Astrocyte (in vitro differentiated cells and primary cell): ENCODE measurements at places on chromosomes 11 and 22. TPM values are rescaled to one million over a fixed set of nuclear protein-coding genes. Genes with fewer than 3 reads are reported as not detected.

Gene ART5
- total RNA-seq: 4.1 and 8.3 TPM in 2 replicates

GRCh38 chr11:30960387-30960992 lies 374.3 kb upstream of the MPPED2 start:
- H3K4me1 ChIP-seq: no peaks in the 10 kb centered on the region
- no peaks in the 10 kb centered on the region for H3K36me3 ChIP-seq
- no peaks in the 10 kb centered on the region for H3K27me3 ChIP-seq

DNA sequence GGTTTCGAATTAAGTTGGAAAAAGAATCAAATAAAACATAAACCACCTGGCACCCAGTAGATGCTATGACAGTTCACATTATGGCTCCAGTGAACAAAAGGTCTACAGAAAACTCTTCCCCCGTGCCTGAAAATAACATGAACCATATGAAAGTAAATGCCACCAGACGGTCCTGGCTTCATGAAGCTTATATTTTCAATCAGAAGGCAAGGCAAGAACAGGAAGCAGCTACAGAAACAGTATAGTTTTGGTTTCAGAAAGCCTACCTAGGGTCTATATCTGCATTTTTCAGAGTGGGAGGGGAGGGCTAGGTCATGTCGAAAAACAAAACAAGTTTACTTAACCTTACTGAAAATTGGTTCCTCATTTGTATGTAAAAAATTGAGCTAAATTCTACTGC lies 9.8 kb downstream of the RAB30 start:
- peaks cover 10% of the 10 kb centered on the region for H3K4me1 ChIP-seq
- no peaks in the 10 kb centered on the region for H3K27me3 ChIP-seq
- no peaks in the 10 kb centered on the region for H3K36me3 ChIP-seq
- no peak for DNase-seq
- no peak overlapping the region for H3K4me3 ChIP-seq
- no peak overlapping the region for H3K27ac ChIP-seq

DNA sequence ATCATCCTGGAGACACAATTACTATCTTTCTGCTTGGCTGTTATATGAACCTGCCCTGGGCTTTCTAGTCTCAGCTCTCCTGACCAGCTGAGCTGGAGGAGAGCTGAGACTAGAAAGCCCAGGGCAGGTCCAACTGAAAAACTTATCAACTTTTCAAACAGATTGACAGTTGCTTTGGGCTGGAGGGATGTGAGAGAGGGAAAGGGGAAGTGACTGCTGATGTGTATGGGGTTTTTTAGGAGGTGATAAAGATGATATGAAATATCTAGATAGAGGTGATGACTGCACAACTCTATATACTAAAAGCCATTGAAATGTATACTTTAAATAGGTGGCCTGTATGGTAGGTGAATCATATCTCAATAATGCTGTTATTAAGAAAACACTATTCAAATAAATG lies 60.2 kb upstream of the CHRM4 start:
- H3K27ac ChIP-seq: no peak overlapping the region
- no peaks in the 10 kb centered on the region for H3K4me1 ChIP-seq
- DNase-seq: no peak
- no peaks in the 10 kb centered on the region for H3K36me3 ChIP-seq
- H3K27me3 ChIP-seq: no peaks in the 10 kb centered on the region
- no peak overlapping the region for H3K4me3 ChIP-seq

GRCh38 chr22:33539902-33540751 lies 380.1 kb downstream of the LARGE1 start:
- no peak for DNase-seq
- no peaks in the 10 kb centered on the region for H3K4me1 ChIP-seq
- H3K27ac ChIP-seq: no peak overlapping the region

DNA sequence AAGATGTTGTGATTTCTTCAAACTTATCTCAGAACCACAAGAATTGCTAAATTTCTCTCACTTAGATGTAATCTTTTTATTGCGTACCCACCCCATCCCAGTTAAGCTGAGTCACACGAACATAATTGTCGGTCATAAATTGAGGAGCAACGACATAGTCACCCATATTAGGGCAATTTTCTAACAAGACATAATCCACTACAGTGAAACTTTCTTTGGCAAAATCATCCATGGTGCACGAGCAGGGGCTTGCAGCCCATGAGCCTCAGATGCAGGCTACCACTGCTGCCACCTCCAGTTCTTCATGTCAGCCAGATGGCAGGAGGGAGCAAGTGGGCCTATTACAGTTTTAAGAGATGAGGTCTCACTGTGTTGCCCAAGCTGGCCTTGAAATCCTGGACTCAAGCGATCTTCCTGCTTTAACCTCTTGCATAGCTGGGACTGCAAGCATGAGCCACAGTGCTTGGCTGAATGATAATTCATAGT lies 70.3 kb upstream of the GRK2 start:
- no peak overlapping the region for H3K4me3 ChIP-seq
- peaks cover 2% of the 10 kb centered on the region for H3K36me3 ChIP-seq
- no peaks in the 10 kb centered on the region for H3K4me1 ChIP-seq
- DNase-seq: peak; percentile 67

DNA sequence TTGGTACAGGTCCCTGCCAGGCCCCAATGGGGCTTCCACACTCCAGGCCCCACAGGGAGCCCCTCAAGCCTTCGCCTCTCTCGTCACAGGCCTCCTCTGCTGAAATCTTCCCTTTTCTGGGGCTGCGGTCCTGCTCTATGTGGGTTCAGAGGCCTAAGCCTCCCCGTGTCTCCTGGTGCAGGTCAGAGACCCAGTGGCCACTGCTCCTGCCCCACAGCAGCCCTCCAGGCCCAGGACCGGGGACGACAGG lies 5.9 kb upstream of the IFITM3 start:
- no peak overlapping the region for H3K27ac ChIP-seq
- H3K36me3 ChIP-seq: no peaks in the 10 kb centered on the region
- no peak for DNase-seq
- no peaks in the 10 kb centered on the region for H3K27me3 ChIP-seq

DNA sequence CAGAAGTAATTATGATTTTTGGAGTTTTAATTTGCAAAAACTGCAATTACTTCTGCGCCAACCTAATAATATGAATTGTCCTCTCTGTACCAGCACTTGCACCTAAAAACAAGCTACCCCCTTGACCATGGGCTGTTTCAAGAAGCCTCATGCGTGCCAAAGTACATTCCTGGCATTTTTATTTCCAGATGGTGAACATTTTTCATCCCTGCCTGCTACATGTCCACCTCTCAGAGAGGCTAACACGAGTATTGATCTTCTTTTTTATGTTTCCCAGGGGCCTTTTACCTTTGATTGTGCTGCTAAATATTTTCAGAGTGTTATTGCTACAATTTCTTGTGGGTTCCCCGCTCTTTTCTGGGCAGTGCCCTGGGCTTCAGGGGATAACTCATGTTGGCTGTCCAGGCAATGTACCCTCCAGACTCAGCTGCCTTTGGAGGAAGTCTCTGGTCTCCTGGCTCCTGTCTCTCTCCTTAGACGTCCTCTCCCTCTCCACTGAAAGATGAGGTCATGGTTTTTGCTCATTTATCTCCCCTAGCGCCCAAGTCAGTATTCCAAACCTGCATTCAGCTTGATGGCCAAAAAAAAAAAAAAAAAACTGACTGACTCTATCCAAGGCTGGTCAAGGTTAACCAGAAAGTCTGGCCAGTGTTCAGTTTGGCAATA lies 86.2 kb upstream of the ASPHD2 start:
- H3K4me1 ChIP-seq: no peaks in the 10 kb centered on the region
- no peak for DNase-seq
- peaks cover 20% of the 10 kb centered on the region for H3K27me3 ChIP-seq
- no peak overlapping the region for H3K27ac ChIP-seq
- H3K4me3 ChIP-seq: no peak overlapping the region
- H3K36me3 ChIP-seq: no peaks in the 10 kb centered on the region

DNA sequence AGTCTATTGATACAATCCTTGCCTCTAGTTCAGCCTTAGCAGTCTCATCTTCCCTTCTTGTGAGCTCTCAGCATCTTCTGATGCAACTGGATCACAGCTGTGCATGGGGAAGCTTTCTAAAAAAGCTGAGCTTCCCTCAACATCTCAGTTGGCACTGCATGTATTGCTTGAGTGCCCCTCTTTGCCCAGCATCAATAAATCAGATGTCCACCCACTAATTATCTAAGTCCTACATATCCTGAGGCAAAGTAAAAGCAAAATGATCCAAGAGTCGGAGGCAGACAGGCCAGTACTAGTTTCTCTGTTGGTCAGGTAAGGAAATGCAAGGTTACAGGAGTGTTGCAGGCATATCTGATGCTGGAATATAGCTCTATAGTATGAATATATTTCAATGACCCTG lies 334.5 kb upstream of the NCAM1 start:
- H3K36me3 ChIP-seq: no peaks in the 10 kb centered on the region
- H3K4me3 ChIP-seq: no peak overlapping the region
- DNase-seq: no peak
- H3K4me1 ChIP-seq: no peaks in the 10 kb centered on the region
- peaks cover 6% of the 10 kb centered on the region for H3K27me3 ChIP-seq
- H3K27ac ChIP-seq: no peak overlapping the region

- DNase-seq: no peak
- peaks cover 13% of the 10 kb centered on the region for H3K4me1 ChIP-seq
- H3K36me3 ChIP-seq: no peaks in the 10 kb centered on the region
- no peak overlapping the region for H3K27ac ChIP-seq
- H3K27me3 ChIP-seq: no peaks in the 10 kb centered on the region
Observed at GRCh38 chr22:40395607-40396006, 25.2 kb downstream of the SGSM3 start.
